Calu3 (cell line): ENCODE measurements at places on chromosomes 1 and 21.
A peak's percentile ranks its signal among the peaks of the same experiment; 100 is the strongest.

DNA sequence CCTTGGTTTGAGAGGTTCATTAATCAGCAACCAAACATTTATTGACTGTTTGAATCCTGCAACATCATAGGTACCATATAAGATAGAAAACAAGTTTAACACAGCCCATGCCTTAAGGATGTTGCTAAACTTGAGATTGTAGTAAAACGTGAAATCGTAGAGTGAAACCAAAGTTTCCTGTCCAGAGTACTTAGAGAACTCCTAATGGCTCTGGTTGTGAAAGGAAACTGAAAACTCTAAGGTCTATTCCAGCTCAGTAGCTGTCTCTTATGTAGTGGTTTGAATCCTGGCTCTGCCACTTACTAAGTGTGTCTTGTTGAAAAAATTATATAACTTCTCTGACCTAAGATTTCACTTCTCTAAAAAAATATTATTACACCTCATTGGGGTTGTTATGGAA lies 310.9 kb downstream of the NTNG1 start:
- DNase-seq, result no peak

DNA sequence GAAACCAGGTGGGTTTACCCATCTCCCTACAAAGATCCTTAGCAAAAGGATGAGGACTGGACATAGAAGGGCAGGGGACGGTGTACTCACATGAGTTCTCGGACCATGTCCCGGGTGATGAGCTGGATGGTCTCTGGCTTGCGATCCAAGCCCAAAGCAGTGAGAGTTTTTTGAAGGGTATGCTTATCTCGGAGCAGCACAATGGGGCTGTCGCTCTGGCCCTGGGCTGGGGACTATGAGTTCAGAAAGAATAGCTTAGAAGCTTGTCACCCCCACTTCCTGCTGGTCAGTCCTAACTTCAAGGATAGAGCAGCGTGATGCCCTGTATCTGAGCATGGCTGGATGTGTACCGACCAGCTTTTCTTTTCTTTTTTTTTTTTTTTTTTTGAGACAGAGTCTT lies 9.6 kb downstream of the CFAP45 start:
- DNase-seq, result no peak

- no peak for DNase-seq
Observed at GRCh38 chr1:9456833-9457232, 82.4 kb upstream of the SLC25A33 start.

DNA sequence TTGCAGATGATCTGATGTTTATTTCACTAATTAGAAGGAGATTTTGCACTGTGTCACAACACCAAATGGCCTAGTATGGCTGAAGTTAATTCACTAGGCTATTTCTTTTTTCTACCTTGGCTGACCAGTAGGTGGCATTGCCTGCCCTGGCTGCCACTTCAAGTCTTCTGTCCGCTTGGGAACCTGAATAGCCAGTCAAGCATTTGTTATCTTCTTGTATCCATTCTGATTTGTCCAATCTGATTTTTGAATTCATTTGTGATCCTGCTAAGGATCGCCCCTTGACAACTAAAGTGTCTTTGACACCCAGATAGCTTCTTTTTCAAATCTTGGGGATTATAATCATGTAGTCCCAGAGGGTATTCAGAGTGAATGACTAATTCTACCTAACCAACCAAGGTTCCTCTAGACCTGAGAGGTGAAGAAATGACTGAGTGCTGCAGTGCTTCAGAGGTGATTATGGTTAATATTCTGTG lies 99.4 kb downstream of the GIPC2 start:
- DNase-seq, result peak; percentile 67

- DNase-seq, result no peak
Observed at GRCh38 chr1:111746614-111746999, 7.4 kb upstream of the INKA2 start.

- DNase-seq, result no peak
Observed at GRCh38 chr1:228304766-228305395, 97.0 kb downstream of the OBSCN start.

DNA sequence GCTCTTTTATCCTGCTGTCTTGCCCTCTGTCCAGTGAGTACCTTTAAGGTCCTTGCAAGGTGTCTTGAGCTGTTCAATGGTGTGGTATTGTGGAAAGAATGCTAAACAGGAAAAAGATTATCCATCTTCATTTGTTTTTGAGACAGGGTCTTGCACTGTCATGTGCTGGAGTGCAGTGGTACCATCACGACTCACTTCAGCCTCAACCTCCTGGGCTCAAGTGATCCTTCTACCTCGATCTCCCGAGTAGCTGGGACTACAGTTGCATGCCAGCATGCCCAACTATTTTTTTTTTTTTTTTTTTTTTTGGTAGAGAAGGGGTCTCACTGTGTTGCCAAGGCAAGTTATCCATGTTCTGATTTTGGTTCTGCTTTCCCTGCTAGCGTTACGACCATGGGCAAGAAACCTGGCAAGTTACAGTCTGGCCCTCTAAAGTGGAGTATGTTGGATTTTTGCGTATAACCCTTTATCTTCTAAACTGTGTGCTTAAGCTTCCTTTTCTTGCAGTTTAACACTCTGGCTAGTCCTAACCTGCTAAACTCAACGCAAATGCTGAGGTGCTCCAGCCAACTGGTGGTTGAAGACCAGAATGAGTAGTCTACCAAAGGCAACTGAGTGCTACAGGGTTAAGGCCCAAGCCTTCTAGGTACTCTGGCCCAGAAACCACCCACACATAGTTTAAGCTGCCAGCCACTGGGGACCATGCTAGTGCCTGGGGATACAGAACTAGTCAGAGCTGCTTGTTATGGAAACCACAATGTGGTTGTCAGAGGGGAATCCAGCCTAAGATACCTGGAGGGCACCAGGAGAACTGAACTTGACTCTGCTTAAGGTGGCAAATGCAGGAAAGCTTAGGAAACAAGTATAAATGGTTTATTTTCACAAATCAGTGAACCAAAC lies 7.9 kb downstream of the RPL11 start:
- no peak for DNase-seq

GRCh38 chr1:23322770-23323169 lies 21.3 kb downstream of the HNRNPR start:
- DNase-seq, result no peak

DNA sequence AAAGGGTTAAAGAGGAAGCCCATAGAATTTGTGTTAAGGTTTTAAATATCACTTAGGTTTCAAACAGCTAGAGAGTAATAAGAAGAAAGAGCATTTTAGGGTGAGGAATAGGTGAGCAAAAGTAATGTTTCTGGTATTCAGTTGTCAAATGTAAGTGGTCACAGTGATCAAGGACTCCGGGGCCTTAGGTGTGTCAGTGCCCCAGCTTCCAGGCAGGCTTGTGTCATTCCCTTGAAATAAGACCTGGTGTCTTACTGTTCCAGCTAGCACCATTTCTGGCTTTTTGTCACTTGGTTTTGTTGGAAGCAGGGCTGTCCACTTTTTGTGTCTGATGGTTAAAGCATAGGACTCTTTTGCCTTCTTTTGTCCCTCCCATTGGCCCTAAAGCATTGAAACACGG lies 69.6 kb downstream of the DYRK1A start:
- DNase-seq, result no peak

GRCh38 chr1:59007429-59007819 lies 223.6 kb upstream of the JUN start:
- no peak for DNase-seq

DNA sequence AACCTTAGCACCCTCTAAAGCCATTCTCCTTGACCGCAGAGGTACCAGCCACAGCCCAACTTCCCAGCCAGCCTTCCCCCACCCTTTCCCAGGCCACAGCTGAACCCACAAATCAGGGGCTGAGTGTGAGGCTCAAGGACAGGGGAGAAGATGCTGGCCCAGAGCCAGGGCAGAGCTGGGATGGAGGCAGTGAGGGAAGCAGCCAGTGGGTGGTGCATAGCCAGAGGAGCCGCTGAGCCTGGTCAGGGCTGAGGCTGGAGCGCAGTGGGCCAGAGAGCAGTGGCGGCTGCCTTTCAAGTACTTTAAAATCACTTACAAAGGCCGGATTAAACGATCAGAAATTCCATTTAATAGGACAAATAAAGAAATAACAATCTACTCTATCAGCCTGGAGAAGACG lies 36.3 kb downstream of the DMAP1 start:
- no peak for DNase-seq

GRCh38 chr21:44421901-44422840 lies 33.1 kb upstream of the LRRC3 start:
- DNase-seq, result no peak
